ENCODE measurements at places on chromosomes 16 and 17.

- no peak for DNase-seq
Observed at GRCh38 chr16:85592700-85593493, 20.2 kb upstream of the GSE1 start.

GRCh38 chr17:48297825-48298224, 132.2 kb downstream of the SKAP1 start:
- DNase-seq: no peak

DNA sequence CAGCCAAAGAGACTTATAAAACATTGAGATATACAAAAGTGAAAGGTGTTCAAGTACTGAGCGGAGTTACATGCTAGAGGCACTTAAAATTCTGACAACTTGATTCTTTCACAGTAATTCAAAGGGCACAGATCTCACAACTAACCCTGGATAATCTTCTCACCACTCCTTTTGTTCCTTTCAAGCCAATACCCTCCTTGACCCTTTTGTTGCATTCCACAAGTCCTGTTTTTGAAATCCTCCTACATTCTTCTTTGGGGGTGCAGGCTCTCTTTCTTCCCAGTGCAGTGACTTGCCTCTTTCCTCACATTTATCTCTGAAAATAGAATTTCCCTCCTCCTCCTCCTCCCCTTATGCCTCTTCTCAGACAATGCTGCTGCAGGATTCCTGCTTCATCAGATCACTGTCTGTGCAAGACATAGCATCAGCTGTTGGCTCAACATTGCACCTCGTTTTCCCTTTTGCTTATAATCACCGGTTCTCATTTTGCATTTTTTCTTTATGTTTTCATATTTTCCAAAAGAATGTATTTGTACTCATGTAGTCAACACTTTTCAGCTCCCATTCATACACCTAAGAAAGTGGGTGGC, 199.3 kb downstream of the CDH8 start:
- DNase-seq: no peak

GRCh38 chr16:27816561-27816960, 247.0 kb downstream of the GSG1L start:
- no peak for DNase-seq

- no peak for DNase-seq
Observed at GRCh38 chr17:27269974-27270373, 23.9 kb upstream of the WSB1 start.

DNA sequence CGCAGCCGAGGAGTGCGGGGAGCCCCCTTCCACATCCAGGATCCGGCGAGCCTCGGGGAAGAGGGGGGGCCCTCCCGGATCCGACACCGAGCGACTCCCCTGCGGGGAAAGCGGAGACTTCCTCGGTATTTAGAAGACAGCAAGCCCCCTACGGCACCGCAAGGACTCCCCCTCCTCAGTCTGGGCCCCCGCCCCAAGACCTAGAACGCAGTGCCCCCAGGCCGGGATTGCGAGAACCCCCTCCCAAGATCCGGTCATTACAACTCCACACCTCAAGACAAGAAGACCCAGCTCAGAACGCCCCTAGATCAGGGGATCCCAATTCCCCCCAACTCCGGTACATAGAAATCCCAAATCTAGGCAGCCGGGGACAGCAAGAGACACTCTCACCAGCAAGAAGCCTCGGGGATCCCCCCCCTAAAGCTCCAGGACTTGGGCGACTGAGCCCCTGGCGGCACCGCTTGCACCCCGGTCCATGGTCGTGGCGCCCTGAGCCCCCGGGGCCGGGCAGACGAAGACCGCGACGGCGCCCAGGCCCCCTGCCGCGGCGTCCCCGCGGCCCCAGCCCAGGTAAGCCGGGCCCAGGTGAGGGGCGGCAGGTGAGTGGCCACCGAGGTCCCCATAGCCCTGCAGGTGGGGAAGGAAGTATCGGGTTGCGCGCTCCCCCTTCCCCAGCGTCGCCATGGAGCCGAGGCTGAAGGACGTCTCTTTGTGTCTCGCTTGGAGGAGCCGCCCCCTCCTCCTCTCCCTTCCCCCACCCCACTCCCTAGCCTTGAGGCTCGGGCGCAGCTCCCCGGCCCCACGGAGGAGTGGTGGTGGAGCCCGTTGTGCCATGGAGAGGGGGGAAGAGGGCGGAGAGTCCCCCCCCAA, 641 bp downstream of the SBK1 start:
- no peak for DNase-seq

DNA sequence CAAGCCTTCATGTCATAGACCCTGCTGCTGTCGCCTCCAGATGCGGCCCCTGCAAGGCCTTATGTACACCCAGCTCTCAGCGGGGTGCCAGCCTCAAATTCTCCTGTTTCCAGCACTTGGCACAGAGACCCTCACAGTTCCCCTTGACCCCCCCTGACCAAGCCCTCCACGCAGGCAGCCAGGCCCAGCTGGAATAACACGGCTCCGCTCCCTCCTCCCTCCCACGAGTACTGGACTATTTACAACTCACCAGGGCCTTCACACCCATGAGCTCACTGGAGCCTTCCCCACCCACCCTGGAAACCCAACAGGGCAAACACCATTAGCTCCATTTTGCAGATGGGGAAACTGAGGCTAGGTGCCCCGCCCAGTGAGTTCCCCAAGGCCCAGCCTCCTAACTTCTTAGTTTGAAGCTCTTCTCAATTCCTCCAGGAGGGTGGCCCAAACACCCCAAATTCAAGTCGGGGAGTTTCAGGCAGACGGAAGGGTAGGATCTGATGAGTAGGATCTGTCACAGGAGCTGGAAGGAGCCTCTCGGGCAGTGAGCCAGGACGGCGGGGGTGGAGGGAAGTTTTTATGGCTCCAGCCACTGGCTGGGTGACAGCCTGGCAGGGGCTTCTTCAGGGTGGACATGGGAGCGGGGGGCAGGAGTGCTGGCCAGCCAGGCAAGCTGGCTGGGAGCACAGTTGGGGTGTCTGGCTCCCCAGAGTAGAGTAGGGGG, 17.5 kb upstream of the DLX4 start:
- DNase-seq: no peak

- DNase-seq: no peak
Observed at GRCh38 chr16:21026846-21027245, 123.8 kb downstream of the DNAH3 start.

- DNase-seq: peak; percentile 25
Observed at GRCh38 chr17:19371259-19372010, 6.9 kb upstream of the MAPK7 start.

DNA sequence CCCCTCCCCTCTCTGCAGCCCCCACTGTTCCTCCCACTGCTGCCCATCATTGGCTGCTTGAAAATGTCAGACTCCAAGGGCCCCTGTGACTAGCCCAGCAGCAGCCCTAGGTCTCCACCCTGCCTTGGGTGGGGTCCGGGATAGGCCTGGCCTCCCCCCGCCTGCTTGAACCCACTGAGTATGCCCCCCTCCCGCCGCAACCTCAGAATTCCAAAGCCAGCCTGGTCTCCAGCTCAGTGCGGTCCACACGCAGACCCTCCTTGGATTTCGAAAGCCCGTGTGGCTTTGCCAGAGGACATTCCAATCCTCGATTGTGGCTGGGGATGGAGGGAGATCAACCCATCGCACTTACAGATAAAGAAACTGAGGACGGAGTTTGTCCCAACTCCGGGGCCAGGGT, 6.4 kb downstream of the DPEP1 start:
- DNase-seq: no peak

DNA sequence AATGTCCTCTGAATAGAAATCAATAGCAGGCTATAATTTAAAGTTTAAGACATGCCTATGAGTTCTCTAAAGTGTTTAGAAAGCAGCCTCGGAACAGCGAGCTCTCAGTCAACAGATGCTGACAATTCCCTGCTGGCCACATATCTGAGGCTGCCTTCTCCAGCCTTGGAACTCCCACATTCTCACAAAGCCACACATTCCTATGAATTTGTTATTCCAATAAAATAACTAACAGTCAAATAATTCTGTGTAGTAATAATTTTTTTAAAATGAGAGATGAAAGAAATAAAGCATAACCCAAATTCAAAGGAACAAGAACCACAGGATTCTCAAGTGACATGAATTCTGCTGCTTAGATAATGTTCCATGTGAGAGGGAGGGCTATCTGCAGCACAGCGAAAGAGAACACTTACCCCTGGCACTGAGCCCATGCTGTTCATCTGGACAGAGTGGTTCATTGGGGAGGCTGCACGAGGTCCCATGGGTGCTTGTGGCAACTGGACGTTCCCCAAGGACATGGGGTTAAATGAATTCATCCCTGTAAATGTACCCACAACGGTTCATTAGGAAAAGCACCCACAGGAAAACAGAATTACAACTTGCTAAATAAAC, 56.9 kb upstream of the TRAP1 start:
- DNase-seq: no peak

DNA sequence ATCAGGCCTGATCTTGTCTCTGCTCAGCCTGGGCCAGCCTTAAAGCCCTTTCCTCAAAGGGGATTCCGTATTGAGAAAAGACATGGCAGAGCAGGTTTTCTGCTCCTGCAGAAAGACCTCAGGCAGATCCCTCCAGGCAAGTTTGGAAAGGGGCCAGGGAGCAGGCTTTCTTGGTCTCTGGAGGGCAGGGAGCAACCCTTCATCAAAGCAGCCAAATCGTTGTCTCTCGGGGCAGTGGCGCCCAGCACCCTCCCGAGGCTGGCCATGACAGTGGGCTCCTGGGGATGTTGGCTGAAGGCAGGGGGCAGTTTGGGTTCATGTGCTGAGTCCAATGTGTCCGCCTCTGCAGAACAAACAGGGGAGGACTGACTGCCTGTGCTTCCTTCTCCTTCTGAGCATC, 168.4 kb upstream of the WSCD1 start:
- DNase-seq: no peak

DNA sequence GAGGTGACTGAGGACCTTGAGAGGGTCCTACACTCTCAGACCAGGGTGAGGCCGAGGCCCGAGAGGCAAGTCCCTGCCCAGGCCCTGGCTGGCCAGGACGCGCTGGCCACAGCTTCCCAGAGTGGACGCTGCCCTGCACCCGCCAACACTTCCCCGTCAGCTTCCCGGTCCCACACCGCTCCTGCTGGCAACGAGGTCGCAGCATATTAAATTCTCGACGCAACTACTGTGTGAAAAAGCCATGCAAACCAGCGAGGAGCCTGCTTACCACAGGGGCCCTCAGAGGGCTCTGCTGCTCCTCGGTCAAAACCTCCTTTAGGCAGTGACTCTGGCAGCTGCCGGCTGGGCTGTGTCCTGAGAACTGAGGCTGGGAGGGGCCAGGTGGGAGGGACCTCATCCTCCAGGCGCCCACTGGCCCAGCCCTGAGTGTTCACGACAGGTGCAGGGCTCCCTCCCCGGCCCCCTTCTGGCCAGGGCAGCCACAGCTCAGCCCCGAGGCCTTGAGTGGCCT, 2.1 kb upstream of the TEX19 start:
- DNase-seq: no peak

- DNase-seq: no peak
Observed at GRCh38 chr17:61766520-61766919, 96.8 kb downstream of the BRIP1 start.

- DNase-seq: no peak
Observed at GRCh38 chr16:14548933-14549788, 80.9 kb downstream of the PARN start.

DNA sequence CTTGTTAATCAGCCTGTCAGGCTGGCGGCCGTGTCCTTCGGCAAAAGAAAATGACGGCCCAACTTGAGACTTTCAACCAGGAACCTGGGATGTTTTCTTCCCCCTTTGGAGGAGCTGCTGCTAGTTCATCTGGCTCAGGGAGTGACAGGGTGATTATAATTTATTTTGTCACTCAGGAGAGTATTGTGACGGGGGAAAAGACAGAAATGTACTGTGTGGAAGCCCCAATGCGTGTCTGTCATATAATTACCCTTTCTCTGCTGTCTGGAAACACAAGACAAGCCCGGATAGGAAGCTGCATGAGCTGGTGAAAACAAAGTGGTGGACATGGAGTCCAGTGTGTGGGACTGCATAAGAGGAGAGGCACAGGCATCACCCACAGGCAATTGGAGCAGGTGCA, 326.2 kb upstream of the HSBP1 start:
- no peak for DNase-seq
